ENCODE measurements at places on chromosomes 6 and 20. TPM values are rescaled to one million over a fixed set of nuclear protein-coding genes. Genes with fewer than 3 reads are reported as not detected.

The MACROD2 gene
- total RNA-seq, result 2.5 TPM

DNA sequence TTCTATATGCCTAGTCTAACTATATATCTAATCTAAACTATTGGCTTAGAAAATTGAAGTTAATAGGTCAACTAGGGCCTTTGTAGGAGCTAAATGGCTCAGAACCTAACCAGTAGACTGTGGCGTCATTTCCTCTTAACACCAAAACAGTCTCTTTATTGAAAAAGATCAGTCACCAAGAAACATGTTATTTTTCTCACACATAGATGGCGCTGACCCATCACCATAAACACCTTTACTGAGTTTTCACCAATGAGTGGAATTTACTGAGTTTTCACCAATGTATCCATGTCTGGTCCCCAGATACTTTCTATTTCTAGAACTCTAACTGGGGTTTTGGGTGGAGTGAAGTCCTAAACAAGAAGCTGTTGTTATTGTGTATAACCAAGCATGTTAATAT, 636.0 kb downstream of the BCKDHB start:
- H3K4me1 ChIP-seq, result no peaks in the 10 kb centered on the region
- no peak for DNase-seq
- no peak overlapping the region for H3K4me3 ChIP-seq
- H3K36me3 ChIP-seq, result no peaks in the 10 kb centered on the region
- H3K27ac ChIP-seq, result no peak overlapping the region
- H3K27me3 ChIP-seq, result no peaks in the 10 kb centered on the region

GRCh38 chr6:9103876-9104521, 668.7 kb upstream of the SLC35B3 start:
- DNase-seq, result no peak
- no peaks in the 10 kb centered on the region for H3K27me3 ChIP-seq
- H3K4me1 ChIP-seq, result no peaks in the 10 kb centered on the region
- no peak overlapping the region for H3K4me3 ChIP-seq

The MOG gene
- not detected for total RNA-seq

DNA sequence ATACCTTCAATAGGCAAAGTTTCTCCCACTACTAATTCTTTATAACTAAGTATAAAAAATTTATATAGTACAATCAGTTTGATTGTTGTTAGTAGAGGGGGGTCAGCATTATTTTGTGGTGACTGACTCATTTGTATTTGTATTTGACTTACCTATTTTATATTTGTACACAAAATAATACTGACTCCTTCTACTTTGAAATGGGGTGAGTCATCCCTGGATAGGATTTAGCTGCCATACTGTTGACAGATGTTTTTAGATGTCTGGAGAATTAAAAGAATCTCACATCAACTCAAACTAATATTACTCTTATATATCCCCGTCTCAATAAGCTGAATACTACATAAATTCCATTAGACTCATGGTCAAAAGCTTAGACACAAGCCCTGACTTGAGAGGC, 114.9 kb downstream of the FRK start:
- no peak overlapping the region for H3K4me3 ChIP-seq
- DNase-seq, result no peak
- H3K4me1 ChIP-seq, result no peaks in the 10 kb centered on the region

- H3K4me3 ChIP-seq, result no peak overlapping the region
- peaks cover 21% of the 10 kb centered on the region for H3K4me1 ChIP-seq
- H3K27me3 ChIP-seq, result no peaks in the 10 kb centered on the region
- DNase-seq, result no peak
- peak overlapping the region; percentile 36 for H3K27ac ChIP-seq
- H3K36me3 ChIP-seq, result no peaks in the 10 kb centered on the region
Observed at GRCh38 chr6:143596866-143597265, 80.9 kb upstream of the PHACTR2 start.

The ENPP1 gene
- 7.9 TPM for total RNA-seq

- H3K27me3 ChIP-seq, result no peaks in the 10 kb centered on the region
- no peaks in the 10 kb centered on the region for H3K36me3 ChIP-seq
- H3K27ac ChIP-seq, result no peak overlapping the region
- DNase-seq, result no peak
Observed at GRCh38 chr6:155352811-155353210, 38.5 kb upstream of the TFB1M start.

GRCh38 chr6:52337633-52338290, 24.2 kb upstream of the PAQR8 start:
- H3K36me3 ChIP-seq, result no peaks in the 10 kb centered on the region
- H3K4me3 ChIP-seq, result no peak overlapping the region
- no peak for DNase-seq
- H3K4me1 ChIP-seq, result no peaks in the 10 kb centered on the region
- no peaks in the 10 kb centered on the region for H3K27me3 ChIP-seq

The C20orf202 gene
- not detected for total RNA-seq

GRCh38 chr6:116330511-116330910, 40.2 kb upstream of the DSE start:
- no peaks in the 10 kb centered on the region for H3K36me3 ChIP-seq
- peaks cover 24% of the 10 kb centered on the region for H3K4me1 ChIP-seq
- no peak for DNase-seq
- H3K27ac ChIP-seq, result no peak overlapping the region

The GPX5 gene
- not detected for total RNA-seq

DNA sequence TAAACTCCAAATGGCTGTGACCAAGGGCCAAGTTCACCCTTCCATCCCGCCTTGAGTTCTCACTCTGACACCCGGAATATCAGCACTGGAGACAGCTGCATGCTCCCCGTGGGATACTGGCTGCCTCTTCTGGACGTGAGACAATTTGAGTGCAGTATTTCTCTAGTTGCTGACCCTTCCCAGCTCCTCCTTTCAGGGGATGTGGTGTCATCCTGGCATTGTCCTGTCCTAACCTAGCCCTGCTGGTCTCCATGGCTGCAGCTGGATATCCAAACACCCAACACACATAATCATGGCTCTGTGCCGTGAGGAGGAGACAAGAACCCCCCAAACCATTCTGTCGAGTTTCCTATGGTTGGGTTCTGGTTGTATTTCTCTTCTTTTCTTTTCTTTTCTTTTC, 82.6 kb downstream of the PAX1 start:
- no peak overlapping the region for H3K4me3 ChIP-seq
- no peaks in the 10 kb centered on the region for H3K4me1 ChIP-seq
- no peak overlapping the region for H3K27ac ChIP-seq

- H3K4me3 ChIP-seq, result no peak overlapping the region
- no peaks in the 10 kb centered on the region for H3K27me3 ChIP-seq
- no peak for DNase-seq
- no peaks in the 10 kb centered on the region for H3K4me1 ChIP-seq
- peaks cover 4% of the 10 kb centered on the region for H3K36me3 ChIP-seq
- H3K27ac ChIP-seq, result no peak overlapping the region
Observed at GRCh38 chr6:75852721-75853120, 103.7 kb downstream of the MYO6 start.

GRCh38 chr6:48178700-48179099, 67.7 kb upstream of the PTCHD4 start:
- no peaks in the 10 kb centered on the region for H3K4me1 ChIP-seq
- H3K4me3 ChIP-seq, result no peak overlapping the region
- H3K36me3 ChIP-seq, result no peaks in the 10 kb centered on the region
- DNase-seq, result no peak
- no peak overlapping the region for H3K27ac ChIP-seq

The LPIN3 gene
- 19.8 TPM for total RNA-seq

The GRM1 gene
- total RNA-seq, result not detected

GRCh38 chr6:34793877-34794276, 2.0 kb downstream of the BLTP3A start:
- no peaks in the 10 kb centered on the region for H3K27me3 ChIP-seq
- H3K4me1 ChIP-seq, result peaks cover 32% of the 10 kb centered on the region
- no peaks in the 10 kb centered on the region for H3K36me3 ChIP-seq
- H3K27ac ChIP-seq, result no peak overlapping the region

DNA sequence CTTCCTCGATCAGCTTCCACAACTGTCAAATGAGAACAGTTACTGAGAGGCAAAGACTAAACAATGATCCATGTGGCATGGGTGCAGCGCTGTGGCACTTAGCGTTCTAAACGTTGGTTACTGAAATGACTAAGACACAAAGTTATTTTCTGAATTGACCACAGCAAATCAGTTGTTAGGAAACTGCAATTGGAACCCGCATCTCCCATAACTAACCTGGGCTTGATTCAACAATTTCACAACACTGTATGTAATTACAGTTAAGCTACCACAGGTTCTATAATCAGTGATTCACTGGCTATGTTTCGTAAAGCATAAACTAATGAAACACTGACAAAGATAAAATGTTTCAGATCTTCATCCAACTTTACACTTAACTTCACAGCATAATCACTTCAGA, 12.5 kb downstream of the WDR27 start:
- no peak overlapping the region for H3K27ac ChIP-seq
- no peaks in the 10 kb centered on the region for H3K27me3 ChIP-seq
- H3K36me3 ChIP-seq, result no peaks in the 10 kb centered on the region
- no peak overlapping the region for H3K4me3 ChIP-seq
- H3K4me1 ChIP-seq, result no peaks in the 10 kb centered on the region

GRCh38 chr20:9400171-9401025, 114.0 kb upstream of the LAMP5 start:
- no peaks in the 10 kb centered on the region for H3K27me3 ChIP-seq
- H3K4me1 ChIP-seq, result no peaks in the 10 kb centered on the region
- peaks cover 45% of the 10 kb centered on the region for H3K36me3 ChIP-seq
- H3K4me3 ChIP-seq, result no peak overlapping the region

GRCh38 chr20:4322499-4322898, 307.1 kb upstream of the RNF24 start:
- H3K4me3 ChIP-seq, result no peak overlapping the region
- no peaks in the 10 kb centered on the region for H3K36me3 ChIP-seq
- peak; percentile 42 for DNase-seq

The CEP43 gene
- 7.7 TPM for total RNA-seq

DNA sequence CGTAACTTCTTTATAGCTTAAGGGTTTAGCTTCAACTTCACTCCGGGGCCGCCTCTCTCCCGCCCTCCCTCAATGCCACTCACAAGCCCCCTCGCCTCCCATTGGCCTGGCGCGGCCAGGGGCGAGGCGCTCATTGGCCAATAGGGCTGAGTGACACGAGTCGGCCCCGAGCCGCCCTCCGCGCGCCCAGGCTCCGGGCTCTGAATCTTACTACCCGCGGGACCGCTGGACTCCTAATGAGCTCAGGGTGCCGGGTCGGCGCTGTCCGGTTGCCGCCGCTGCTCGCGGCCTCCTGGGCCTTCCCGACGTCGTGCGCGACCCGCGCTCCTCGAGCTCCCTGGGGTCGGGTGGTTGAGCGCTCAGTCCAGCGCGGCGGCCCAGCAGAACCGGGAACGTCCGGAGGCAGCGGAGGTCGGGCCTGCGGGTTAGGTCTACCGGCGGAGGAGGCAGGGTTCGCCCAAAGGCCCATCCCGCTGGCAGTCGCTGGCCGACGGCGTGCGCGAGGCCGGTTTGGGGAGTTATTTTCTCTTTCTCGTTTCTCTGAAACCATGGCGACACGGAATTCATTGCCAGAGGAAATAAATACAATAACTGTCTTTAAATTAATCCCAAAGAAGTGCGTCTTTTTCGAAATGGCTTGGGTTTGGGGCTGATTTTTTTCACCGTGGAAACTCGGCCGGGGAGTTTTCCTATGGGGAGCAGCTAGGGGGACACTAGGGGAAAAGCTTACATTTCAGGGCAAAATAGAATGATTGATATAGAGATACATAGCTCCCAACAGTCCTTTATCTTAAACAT, at the start of gene SIM1:
Gene SIM1, minus strand, starts transcription at position 19 of the 798 bp plus-strand sequence. CDS start 1,453 bp downstream, outside the sequence.
- H3K27ac ChIP-seq, result no peak within 1 kb of the TSS
- peaks cover 94% of the 10 kb centered on the region for H3K27me3 ChIP-seq
- DNase-seq, result peak; percentile 92

DNA sequence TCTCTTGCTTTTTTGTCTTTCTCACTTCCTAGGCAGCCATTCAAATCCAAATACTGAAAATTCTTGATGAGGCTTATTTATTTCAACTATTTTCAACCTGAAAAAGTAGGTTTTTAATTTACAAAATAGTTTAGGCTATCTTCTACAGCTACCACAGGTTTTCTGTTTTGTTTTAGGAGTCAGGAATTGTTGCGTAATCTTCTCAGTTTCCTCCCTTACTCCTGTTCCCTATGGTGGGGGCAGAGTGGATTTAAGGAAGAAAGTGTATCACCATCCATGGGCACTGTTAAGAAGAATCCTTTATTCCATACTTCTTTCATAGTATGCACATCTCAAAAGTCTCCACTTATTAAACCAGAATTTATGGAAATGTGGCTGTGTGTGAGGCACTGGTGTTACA, 182.4 kb downstream of the KHDC1L start:
- no peaks in the 10 kb centered on the region for H3K27me3 ChIP-seq
- peaks cover 5% of the 10 kb centered on the region for H3K4me1 ChIP-seq
- no peaks in the 10 kb centered on the region for H3K36me3 ChIP-seq

The MEI4 gene
- total RNA-seq, result 0.39 TPM

GRCh38 chr6:107185391-107185970, 70.2 kb upstream of the BEND3 start:
- no peaks in the 10 kb centered on the region for H3K27me3 ChIP-seq
- H3K4me3 ChIP-seq, result no peak overlapping the region
- H3K27ac ChIP-seq, result no peak overlapping the region
- H3K4me1 ChIP-seq, result no peaks in the 10 kb centered on the region

The SEMG1 gene
- not detected for total RNA-seq

The C6orf15 gene
- total RNA-seq, result not detected

- no peaks in the 10 kb centered on the region for H3K4me1 ChIP-seq
- DNase-seq, result no peak
- H3K4me3 ChIP-seq, result no peak overlapping the region
- H3K27ac ChIP-seq, result no peak overlapping the region
- no peaks in the 10 kb centered on the region for H3K27me3 ChIP-seq
- H3K36me3 ChIP-seq, result no peaks in the 10 kb centered on the region
Observed at GRCh38 chr6:126504792-126505191, 164.9 kb downstream of the CENPW start.

DNA sequence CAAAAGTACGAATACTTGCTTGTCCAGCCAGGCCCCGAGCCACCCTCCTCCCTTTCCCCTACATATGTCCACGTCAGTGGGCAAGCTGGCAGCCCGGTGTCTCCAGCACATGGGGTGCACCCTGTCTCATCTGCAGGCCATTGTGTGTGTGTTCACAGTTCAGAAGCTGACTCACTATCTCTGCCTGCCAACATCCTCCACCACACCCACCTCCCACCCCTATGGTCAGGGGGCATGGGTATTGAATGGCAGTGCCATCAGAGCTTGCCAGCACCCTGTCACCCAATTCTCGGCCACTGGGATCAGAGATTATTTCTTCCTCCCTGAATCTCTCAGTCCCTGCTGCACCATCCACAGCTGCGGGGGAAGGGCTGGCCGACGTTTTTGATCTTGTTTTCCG, 195.7 kb downstream of the FARS2 start:
- DNase-seq, result no peak
- no peak overlapping the region for H3K4me3 ChIP-seq
- H3K27ac ChIP-seq, result no peak overlapping the region
- peaks cover 6% of the 10 kb centered on the region for H3K4me1 ChIP-seq
- no peaks in the 10 kb centered on the region for H3K27me3 ChIP-seq

Measured in esophagus muscularis mucosa (tissue), 4 donors.